ENCODE measurements at places on chromosomes 7 and 10. TPM values are rescaled to one million over a fixed set of nuclear protein-coding genes. Genes with fewer than 3 reads are reported as not detected.

DNA sequence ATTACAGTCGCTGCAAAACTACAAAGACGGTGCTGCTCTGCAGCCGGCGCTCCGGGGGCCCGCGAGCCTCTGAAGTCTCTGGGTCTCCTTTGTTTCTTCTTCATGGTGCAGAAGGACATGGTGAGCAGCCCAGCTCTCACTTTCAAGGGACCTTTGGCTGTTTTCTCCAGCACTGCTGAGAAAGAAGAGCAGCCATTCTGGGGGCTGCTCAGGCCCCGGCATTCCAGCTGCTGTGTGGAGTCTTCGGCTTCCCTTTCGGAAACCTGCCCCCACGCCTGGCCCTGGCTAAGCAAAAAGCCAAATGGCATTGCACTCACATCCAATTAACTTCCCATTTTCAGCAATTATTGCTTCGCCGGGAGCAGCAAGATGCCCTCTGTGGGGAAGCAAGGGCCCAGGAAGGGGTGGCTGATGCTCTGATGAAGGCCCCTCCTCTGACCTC lies 555.7 kb downstream of the PTPRN2 start:
- no peak for DNase-seq

DNA sequence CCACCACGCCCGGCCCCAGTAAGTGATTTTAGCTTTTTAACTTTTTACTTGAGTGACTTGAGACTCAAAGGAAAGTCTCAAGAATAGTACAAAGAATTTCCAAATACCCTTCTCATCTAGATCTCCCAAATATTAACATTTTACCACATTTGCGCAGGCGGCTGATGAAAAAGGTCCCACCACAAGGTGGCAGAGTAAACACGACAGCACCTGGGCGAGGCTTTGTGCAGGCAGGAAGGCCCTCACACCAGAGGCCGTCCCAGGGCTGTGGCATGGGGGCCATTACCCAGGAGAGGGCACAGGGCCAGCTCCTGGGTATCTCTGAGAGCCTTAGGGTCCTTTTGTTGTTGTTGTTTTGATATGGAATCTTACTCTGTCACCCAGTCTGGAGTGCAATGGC lies 50.0 kb upstream of the WIPI2 start:
- DNase-seq: peak; percentile 24

DNA sequence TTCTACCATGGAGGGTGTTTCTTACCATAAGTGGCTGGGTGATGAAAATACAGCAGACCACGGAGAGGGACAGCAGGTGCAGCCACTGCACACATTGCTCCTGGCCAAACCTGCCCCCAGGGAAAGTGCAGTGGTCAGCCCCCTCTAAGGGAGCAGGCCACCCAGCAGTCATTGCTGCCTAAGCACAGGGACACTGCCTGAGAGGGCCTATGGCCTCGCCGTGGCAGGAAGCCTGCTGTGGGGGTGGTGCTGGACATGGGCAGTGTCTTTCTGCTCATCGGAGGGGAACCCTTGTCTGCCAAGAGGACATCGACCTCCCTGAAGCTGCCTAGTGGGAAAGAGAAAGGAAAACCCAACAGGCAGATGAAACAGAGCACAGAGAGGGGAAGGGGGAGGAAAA lies 118.3 kb downstream of the PKD1L1 start:
- no peak for DNase-seq

- peak; percentile 69 for DNase-seq
Observed at GRCh38 chr10:122163174-122164022, 107.7 kb upstream of the BTBD16 start.

- DNase-seq: no peak
Observed at GRCh38 chr7:100369105-100369504, 4.2 kb upstream of the PILRA start.

DNA sequence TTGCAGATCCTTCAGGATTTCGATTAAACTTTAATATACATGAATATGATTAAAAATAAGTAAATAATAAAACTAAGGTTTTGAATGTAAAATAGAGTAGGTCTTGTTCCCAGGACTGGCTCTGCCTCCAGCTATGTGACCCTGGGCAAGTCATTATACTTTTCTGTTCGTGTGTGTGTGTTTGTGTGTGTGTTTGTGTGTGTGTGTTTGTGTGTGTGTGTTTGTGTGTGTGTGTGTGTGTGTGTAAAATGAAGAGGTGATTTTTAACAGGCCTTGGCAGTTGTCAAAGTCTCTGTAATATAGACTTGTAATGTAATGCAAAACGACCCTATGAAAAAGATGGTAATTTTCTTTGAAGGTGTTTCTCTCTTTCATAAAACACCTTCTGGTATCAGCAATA lies 79.2 kb downstream of the HGF start:
- no peak for DNase-seq

DNA sequence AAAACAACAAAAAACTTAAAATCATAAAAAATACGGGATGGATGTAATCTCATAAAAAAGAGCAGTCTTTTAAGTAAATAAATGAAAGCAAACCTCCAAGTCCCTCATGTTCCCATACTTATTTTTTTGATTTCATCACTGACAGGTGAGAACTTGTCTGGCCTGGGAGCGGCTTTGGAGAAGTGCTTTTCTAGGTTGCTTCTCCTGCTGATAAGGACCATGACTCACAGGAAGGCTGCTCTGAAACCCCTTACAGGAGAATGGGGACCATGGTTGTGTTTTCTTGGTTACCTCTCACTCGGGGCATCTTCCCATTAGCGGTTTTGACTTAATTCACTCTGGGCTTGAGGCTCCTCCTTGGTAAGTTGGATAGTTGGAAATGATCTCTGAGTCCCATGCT lies 237.4 kb downstream of the CAMK1D start:
- DNase-seq: no peak

DNA sequence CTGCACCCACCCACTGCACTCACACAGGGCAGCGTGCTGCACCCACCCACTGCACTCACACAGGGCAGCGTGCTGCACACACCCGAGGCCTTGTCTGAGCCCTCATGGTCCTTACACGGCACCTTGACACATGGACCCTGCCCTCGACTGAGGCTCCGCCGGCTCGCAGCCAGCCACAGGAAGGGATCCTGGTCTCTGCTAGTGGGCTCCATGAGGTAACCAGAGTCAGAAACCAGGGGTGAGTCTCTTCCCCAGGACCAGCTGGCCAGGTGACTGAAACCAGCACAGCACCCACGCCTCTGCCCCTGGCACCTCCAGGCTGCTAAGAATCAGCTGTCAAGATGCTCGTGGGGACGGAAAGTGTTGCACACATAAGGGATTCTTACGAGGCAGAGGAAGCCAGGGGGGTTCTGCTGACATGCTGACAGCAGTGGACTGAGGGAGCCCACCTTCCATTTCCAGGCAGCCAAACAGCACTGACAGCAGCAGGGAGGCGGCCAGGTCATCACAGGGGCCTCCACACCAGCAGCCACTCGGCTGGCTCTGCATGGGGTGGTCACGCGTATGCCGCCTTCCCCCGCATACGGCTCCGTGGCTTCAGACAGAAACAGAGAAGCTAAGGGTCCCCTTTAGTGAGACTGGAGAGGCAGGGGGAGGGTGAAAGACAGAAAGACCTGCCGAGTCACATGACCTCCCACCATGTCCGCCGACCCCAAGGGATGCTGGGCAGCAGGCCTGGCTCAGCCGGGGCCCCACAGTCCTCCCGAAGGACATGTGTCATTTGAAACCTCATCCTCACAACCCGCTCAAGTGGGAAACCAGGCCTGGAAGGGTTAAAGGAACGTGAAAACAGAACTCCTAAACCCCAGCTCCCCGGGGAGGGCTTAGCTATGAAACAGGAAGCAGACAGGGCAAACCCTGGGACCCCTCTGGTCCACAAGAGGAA lies 34.2 kb downstream of the GPER1 start:
- no peak for DNase-seq

DNA sequence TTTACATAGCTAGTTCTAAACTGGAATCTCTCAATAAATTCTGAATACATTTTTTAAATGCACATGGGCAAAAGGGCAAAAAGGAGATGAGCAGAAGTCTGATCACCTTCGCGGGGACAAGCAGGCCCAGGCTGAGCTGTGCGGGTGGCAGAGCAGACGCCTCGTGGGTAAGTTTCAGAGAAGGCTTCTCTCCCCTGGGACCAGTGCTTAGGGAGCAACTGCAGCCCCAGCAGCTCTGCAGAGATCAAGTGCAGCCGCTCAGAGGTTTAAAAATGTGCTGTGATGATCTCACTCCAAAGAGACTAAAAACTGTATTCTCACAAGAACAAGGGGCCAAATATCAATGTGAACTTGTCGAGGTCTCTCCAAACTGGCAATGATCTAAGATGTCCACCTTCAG lies 264.3 kb upstream of the RNF32 start:
- DNase-seq: no peak

DNA sequence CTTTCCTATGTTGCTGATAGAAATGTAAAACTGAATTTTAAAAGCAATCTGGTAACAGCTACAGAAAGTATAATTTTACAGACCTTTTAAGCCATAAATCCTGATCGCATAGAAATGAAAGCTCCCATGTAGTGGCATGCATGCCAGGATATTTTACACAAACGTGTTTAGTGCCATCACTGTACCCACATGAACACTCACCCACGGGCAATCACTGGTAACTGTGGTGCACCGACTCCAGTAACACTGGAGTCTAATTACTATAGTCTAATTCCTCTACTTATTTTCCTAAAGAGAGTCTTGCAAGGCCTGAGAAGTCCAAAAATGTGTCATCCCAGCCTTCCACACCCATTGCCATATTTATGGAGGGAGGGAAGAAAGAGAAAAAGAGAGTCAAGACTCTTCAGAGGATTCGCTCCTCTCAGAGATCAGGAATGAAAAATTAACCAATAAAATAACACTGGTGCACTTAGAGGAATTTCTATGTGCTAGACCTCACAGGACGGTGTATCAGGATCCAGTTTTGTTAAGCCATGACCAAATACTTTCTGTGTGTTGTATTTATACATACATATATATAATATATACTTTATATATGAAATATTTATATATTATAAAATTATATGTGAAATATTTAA lies 48.9 kb upstream of the AKR1C1 start:
- no peak for DNase-seq

DNA sequence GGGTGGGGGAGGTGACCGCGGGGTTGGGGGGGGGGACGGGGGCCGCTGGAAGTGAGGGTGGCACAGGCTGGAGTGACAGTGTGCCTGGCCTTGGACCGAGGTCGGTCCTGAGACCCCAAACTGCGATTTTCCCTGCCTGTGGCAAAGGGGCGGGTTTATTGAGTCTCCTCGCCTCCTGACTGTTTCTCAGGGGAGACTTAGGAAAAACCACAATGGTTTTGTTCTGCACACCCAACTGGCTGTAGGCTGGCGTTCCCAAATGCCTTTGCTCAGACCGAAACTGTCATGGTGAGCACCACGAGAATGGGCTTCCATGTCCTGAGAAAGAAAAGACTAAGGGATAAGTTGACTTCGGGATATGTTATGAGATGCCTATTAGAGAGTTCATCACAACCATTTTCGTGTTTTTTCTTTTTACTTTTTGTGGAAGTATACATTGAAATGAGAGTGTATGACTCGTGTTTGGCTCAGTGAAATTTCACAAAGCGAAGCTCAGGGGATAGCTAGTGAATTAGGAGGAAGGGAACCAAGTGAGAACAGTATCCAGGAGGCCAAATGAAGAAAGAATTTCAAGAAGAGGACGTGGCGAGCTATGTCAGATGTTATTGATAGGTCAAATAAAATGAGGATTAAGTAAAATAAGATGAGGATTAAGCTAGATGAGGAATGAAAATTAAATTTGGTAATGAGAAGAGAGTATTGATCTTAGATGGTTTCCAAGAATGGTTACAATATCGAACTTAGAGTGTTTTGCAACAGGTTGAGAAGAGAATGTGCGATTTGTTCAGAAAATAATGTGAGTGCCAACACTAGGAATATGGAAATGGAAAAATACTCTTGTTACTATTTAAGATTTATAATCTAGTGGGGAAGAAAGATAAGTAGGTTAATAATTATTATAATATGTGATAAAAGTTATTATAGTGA lies 918 bp downstream of the NET1 start:
- DNase-seq: peak; percentile 40

DNA sequence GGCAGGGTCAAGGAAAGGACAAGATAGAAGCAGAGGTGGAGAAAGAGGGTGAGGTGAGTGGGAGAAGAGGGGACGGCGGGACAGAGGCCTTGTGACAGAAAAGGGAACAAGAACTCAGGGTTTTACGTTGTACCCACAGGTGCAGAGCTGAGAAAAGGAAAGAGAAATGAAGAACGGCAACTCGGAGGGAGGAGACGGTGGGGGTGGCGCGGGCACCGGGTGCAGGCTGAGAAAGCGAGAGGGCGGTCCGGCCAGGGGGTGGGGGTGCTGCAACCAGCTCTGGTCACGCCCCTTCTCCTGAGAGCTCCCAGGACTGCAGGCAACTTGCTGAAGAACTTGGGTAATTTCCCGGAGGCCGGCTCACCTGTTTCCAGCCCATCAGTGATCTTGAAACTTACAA lies 65.3 kb downstream of the CARD11 start:
- no peak for DNase-seq

DNA sequence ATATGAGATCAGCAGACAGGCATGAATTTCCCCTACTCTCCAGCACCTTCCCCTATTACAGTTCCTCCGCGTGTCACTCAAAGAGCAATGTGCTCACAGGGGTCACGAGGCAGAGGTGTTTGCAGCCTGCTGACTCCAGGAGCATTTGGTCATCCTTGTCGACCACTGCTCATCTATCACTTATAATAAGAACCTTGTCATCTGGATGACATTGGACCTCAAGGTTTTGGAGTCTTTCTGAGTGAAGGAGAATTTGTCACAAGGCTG lies 32.9 kb upstream of the PLPP4 start:
- no peak for DNase-seq

GRCh38 chr10:36597756-36598320 lies 527.6 kb upstream of the ANKRD30A start:
- no peak for DNase-seq

DNA sequence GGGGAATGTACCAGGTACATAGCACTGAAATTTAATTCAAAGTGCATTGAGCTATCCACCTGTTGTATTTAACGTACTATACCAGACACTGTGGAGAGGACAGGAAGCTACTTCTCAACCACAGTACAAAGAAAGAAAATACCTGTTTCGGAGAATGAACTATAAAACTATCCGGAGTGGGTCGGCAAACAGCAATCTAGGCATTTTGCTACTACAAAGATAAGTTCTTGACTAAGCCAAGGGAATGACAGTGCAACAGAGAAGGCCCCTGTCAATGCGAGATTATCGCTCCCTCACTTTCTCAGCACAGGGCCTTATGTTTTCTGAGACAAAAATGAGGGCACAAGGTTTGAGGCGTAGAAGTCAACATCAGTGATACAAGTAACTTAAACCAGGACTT lies 27.4 kb downstream of the SFMBT2 start:
- DNase-seq: no peak

DNA sequence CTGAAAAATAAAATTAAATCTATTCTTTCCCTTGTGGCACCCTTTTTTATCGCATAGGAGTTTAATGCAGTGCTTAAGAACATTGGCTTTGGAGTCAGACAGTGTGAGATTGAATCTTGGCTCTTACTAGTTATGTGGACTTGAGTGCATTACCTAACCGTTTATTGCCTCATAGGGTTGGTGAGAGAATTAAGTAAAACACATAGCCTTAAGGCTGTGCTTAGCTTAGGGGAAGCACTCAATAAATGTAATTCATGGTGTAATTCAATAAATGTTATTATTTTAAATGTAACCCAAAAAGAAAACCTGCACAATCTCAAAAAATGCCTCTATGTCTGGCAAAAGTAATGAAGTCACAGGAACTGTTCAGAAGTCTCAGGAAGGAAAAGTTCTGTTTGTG lies 2.7 kb downstream of the STK17A start:
- peak; percentile 50 for DNase-seq

The PCLO gene
- total RNA-seq: 3.0 TPM

The TMEM178B gene
- total RNA-seq: under 0.01 TPM

The ECHS1 gene
- total RNA-seq: 72.3 TPM

The PLEKHS1 gene
- total RNA-seq: not detected

The R3HCC1L gene
- 8.1 TPM for total RNA-seq

The AUTS2 gene
- total RNA-seq: 1.3 TPM

Measured in dermis microvascular lymphatic vessel endothelial cell (primary cell).